Endothelial cell of umbilical vein (primary cell): ENCODE measurements at places on chromosomes 12 and 14. TPM values are rescaled to one million over a fixed set of nuclear protein-coding genes. Genes with fewer than 3 reads are reported as not detected.

FLRT2 gene
- total RNA-seq = 125 and 202 TPM in 2 replicates

DNA sequence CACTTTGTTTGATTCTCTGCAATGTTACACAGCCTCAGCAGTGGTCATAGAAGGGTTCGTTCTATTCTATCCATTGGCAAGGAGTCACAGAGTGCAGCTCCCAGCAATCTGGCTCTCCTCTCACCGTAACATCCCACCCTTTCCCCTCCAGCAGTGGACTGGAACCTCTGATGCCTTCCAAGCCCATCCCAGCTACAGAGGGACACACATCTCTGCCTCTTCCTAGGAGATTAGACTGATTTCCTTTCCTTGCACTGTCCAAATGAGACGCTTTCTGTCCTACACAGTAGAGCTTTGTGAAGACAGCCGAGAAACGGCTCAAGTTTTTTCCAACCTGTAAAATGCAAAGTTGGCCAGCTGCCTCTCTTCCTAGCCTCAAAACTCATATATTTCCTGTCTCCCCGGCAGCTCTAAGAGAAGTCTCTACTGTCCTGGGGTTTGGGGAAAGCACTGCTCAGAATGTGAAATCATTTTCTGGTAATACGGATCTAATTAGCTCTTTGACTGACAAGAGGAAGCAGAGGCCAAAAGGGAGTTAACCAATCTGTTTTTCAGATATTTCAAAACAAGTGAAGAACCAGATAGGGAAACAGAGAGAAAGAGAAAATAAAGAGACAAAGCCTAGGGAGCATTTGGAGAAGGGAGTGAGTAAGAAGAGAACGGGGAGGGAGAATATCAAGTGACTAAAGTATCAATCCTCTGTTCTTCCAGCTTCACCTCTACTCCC is 516 bp downstream of the NINJ2 start:
- no peak for DNase-seq

- no peak for DNase-seq
These were observed 227.4 kb downstream of the CCDC59 start for GRCh38 chr12:82130762-82131161.

TSPAN11 gene
- total RNA-seq = 3.9 and 4.5 TPM in 2 replicates

GRCh38 chr12:105947906-105948305 is 190.8 kb downstream of the NUAK1 start:
- DNase-seq = no peak
